ENCODE measurements at places on chromosomes 7 and 10.

DNA sequence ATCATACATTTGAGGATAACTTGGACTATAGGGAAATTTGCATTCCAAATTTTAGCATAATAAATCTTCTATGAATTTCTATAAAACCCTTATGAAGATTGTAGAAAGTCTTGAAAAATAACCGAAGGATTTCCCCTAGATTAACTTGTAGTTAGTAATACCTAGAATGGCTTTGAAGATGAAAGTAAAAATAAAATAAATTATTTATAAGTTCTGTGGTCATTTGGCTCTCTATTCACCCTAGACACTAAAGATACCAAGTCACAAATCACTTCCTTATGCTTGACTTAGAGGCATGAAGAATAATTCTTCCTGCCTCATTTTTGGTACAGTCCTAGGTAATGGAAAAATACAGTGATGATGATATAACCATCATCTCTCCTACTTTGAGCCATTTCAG lies 79.3 kb downstream of the CSTF2T start:
- DNase-seq, result no peak

GRCh38 chr10:132971448-132972148 lies 29.2 kb upstream of the CFAP46 start:
- DNase-seq, result no peak

- DNase-seq, result no peak
These were observed 6.3 kb upstream of the ARHGAP22 start for GRCh38 chr10:48611133-48611532.

DNA sequence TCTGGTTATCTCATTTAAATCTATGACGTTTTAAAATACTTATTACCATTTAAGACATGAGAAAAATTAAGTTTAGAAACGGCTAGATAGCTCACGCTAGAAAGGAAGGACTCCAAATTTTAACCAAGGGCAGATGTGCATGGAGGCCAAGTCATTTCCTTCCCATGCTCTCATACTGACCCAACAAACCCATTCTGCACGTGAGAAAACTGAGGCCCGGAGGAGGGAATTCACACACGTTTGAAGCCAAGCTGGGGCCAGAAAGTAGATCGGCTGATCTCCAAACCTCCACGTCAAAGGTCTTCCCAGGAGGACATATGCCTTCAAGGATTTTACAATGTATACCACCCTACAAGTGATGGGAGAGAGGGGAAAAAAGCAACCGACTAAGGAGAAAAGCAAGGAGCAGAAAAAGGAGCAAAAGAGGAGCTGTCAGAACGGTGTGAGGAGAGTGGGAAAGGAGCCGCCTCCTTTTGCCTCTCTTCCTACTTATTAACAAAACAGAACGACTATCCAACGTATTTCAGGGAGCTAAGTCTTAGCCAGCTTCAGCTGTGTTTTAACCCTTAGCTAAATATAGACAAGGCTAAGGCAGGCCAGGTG lies 645 bp upstream of the SIRT1 start:
- no peak for DNase-seq

DNA sequence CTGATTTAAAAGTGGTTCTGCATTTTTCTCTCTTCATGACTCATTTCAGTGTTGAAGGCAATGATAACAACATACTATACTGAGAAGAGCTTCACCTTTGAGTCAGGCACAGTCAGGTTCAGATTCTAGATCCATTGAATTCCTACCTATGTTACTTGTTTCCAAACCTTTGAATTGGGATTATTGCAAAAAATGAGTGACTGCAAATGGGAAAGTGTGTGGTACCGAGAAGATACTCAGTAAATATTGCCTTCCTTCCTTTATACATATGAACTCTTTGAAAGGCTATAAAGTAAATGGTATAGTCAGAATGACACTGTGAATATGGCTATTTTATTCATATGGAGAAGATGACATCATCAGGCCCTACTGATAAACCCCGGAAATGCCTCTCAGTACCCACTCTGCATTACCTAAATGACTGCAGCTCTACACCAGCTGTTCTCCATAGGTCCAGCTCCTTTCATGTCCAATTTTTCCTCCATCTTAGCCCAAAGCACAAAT lies 66.7 kb upstream of the FGL2 start:
- peak; percentile 27 for DNase-seq

- DNase-seq, result no peak
These were observed 1.1 kb downstream of the ZNF32 start for GRCh38 chr10:43647576-43647975.
